Suppressor macrophage treated with lipopolysaccharide for 4 hours (primary cell): ENCODE measurements at places on chromosomes 12 and 14.
A peak's percentile ranks its signal among the peaks of the same experiment; 100 is the strongest.

DNA sequence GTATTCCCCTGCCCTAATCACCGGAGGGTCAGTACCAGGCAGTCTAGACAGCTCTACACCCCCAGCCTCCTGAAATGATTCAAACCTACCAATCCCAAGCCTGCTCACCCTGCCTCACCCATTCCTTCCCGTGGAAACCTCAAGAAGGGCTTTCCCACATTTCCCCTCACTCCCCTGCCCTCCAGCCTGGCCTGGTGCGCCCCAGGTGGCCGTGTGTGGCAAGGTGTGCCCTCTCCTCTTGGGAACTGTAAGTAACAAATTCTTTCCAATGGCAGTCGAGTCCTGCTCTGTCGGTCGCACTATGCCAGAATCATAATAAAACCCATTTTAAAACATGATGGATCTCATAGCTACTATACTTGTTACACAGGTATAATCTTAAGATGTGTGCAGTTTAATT, 13.9 kb upstream of the DEGS2 start:
- DNase-seq, result no peak

DNA sequence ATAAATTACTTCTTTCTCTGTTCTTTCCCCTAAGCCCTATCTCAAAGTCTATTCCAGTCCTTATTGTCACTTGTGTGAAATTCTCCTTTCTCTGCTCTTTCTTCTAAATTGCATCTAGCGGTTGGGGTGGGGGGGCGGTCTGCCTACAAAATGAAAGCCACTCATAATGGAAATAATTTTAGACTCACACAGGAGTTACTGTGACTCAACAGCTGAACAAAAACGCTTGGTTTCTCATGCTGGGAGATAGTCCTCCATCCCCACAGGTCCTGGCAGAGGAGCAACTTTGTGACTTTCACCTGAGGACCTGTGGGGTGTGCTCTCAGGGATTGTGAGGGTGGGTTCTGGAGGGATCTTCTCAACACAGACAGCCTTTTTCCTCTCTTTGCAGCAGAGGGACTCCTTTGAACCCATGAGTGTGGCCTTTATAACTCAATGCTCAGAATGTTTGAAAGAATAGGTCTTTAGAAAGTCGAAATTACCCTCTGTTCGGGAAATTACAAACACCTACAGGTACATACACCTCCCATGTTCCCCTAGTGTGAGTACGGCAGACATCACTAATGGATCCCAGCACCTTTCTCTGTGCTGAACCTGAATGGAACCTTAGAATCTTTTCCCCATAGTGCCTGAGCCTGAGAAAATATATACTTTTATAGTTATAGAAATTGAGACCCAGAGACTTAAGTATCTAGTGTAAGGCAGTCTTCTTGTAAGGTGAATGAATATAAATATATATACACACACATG, 109.7 kb downstream of the CHST11 start:
- no peak for DNase-seq

DNA sequence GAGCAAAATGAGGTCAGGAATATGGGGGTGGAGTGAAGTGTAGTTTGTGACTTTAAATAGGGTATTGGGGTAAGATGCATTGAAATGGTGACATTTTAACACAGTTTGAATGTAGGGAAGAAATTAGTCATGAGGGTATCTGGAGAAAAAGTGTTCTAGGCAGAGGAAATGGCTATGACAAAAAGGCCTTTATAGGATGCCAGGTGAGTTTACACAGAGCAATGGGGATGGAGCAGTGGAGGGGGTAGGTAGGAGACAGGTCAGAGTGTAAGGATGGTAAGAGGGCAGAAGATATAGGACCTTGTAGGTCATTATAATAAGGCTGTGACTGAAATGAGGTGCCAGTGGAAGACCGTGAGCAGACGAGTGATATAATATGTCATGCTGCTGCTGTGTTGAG, 30.4 kb downstream of the HEATR5A start:
- DNase-seq, result no peak

- no peak for DNase-seq
These were observed 43.0 kb upstream of the NTF3 start for GRCh38 chr12:5388581-5389535.

GRCh38 chr12:109130297-109131153, 14.1 kb downstream of the ACACB start:
- no peak for DNase-seq

- peak; percentile 96 for DNase-seq
These were observed 20.0 kb upstream of the PCNX1 start for GRCh38 chr14:70887207-70887681.

DNA sequence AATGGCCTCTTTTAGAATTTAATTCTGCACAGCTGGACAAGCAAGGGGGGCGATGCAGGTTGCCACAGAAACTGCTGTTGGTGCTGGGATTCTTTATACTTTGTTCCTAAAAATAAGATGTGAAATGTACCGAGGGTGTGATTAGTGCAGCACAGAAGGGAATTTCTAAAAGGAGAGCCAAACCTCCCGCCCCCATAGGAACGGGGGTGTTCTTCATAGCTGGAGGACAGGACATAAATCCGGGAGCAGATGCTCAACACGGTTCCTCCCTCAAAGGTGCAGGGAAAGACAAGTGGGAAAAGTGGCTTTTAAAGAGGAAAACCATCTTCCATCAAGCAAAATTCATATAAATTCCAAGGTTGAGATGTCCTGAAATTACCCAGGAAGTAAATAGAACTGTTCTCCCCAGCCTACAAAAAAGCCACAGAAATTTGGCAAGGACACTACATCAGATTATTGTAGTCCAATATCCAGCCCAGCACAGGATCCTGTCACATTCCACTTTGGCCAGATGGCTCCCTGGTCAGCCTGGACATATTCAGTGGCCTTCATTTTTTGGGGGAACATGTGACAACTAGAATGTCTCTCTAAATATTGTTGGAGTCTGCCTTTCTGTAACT, 51.4 kb upstream of the TMX1 start:
- no peak for DNase-seq

DNA sequence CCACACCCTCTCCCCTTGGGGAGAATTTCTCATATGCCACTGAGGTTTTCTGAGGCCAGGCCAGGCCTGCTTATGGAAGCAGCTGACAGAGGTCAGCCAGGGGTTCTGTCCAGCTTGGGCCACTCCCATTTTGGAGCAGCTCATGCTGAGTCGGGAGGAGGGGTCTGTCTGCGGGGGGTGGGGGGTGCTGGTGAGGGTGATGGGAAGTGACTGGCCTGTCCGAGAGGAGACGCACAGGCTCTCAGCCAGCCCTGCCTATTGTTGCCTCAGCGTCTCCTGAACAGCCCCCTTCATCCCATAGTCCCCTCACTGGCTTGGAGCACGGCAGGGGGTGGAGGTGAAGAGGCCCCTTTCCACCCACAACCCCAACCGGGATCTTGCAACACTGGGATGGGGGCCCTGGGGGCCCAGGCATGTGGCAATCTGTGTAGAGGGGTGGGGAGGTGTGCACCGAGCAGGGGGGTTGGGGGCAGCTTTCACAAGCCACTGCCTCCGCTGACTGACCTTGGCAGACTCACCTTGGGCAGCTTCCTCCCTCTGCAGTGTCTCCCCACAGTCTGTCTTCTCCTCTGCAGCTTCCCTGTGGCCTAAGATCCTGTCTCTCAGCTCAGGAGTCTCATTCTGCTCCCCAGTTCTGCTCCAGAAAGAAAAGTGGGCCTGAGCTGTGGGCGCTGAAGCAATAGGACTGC, 5.5 kb downstream of the CEBPE start:
- DNase-seq, result no peak

DNA sequence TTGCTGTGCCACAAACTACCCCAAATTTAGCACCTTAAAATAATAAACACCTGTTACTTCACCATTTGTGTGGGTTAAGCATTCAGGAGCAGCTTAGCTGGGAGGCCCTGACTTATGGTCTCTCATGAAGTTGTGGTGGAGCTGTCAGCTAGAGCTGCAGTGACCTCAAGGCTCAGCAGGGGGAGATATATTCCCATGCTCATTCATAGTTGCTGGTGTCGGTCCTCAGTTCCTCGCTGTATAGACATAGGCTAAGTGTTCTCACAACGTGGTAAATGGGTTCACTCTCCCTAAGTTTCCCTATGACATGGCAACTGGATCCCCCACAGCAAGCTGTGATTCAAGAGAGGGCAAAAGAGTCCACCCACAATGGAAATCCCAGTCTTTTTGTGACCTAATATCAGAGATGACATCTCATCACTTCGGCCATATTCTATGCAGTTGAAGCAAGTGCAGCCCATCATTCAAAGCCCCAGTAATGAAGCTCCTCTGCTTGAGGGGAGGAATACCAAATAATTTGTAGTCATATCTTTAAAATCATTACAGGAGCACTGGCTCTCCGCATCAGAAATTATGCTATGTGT, 41.1 kb downstream of the PRB3 start:
- DNase-seq, result peak; percentile 64

- DNase-seq, result no peak
These were observed 104.4 kb upstream of the PRB2 start for GRCh38 chr12:11499806-11500187.

- peak; percentile 33 for DNase-seq
These were observed 12.3 kb upstream of the DYNLL1 start for GRCh38 chr12:120483621-120484020.

DNA sequence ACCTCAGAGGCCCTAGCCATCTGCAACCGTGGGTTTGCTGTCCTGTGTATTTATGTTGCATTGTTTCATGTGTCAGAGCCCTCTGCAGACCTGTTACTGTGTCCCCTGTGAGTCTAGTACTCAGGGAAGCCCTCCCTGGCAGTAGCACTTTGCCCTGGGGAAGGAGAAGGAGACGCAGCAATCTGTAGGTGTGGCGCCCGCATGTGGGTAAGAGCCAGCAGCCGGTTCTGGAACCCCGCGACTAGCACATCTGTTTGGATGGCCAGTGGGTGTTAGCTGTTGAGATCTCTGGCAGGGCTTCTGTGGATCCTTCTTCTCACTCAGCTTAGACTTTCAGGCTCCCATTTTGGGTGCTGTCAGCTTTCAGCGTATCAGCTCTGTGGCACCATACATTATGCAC, 57.0 kb downstream of the TECPR2 start:
- DNase-seq, result no peak

DNA sequence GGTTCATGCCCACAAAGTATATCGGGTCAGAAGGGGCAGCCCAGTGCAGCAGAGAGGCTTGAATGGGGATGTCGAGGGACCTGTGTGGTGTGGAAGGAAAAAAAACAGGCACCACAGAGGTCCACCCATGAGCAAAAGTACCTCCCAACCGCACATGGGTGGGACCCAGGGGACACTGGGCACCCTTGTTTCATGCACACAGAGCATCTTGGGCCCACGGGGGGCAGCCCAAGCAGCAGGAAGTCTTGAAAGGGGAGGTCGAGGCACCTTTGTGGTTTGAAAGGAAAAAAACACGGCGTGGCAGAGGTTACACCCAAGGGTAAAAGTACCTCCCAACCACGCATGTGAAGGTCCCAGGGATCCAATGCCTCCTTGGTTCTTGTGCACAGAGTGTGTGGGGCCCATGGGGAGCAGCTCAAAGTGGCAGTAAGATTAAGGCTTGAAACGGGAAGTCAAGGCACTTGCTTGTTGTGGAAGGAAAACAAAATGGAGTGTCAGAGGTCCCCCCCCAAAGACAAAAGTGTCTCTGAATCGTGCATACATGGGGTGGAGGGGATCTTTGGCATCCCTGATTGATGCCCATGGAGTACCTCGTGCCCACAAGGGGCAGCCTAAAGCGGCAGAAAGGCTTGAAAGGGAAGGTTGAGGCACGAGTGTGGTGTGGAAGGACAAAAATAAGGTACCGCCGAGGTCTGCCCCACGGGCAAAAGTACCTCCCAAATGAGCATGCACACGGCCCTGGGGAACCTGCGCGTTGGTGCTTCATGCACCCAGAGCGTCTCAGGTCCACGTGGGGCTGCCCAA, 575.5 kb downstream of the ALG10 start:
- no peak for DNase-seq

- DNase-seq, result no peak
These were observed 10.4 kb upstream of the MED13L start for GRCh38 chr12:116287842-116288301.

DNA sequence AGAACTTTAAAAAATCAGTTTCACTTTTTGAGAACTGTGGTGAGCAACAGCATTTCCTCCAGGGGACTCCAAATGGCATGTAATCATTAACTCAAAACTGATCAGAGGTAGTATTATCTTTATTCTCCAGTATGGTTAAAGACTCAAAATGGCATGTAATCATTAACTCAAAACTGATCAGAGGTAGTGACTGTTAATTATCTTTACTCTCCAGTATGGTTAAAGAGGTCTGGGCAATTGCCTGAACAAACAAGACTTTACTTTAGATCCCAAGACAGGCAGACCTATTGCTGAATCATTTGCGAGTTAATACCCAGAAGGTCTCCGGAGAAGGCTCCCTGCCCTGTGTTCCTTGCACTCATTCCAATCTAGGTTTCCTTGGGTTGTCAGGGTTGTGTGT, 6.6 kb upstream of the ACADS start:
- DNase-seq, result no peak

GRCh38 chr12:116332705-116333380, 55.4 kb upstream of the MED13L start:
- no peak for DNase-seq

GRCh38 chr12:16359512-16360491, 12.4 kb downstream of the MGST1 start:
- peak; percentile 71 for DNase-seq

DNA sequence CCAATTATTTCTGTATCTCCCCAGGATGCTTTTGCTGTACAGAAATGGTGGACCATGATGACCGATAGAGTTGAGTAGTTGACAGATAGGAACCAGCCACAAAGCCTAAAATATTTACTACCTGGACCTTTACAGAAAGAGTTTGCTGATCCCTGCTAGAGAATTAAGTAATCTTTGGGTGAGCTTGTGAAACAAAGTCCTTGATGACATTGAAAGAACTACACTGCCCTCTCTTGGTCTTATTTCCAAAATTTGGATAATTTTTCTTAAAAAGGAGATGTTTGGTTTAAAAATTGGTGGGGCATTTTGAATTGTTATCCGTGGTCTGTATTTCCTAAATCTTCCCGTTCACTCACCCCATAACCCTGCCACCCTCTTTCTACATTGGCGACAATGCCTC, 13.7 kb upstream of the TCTN1 start:
- peak; percentile 88 for DNase-seq

- no peak for DNase-seq
These were observed 141.6 kb downstream of the KICS2 start for GRCh38 chr12:64080319-64081007.

GRCh38 chr12:105922670-105923102, 216.1 kb downstream of the NUAK1 start:
- no peak for DNase-seq

- peak; percentile 56 for DNase-seq
These were observed 5.5 kb upstream of the CELA1 start for GRCh38 chr12:51351913-51352532.

- no peak for DNase-seq
These were observed 26.0 kb upstream of the RXYLT1 start for GRCh38 chr12:63753743-63754142.

DNA sequence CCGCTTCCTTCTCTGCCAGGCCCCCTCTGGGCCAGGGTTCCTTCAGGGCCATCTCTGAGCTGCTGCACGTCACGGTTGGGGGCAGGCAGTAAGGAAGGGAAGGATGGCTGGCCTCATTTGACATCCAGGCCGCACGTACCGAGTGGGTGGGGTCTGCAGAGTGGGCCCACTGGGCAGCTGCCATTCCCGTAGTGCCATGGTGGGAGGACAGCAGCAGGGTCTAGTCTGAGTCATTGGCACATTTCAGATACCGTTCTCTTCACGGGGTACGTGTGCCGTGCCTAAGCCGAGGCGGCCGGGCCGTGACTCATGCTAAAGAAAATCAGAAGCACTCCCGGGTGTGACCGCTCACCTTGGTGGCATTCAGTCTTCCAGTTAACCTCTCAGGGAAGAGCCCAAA, 43.9 kb downstream of the IL31 start:
- DNase-seq, result no peak

GRCh38 chr14:96016501-96017160, 22.5 kb upstream of the C14orf132 start:
- DNase-seq, result no peak
